ENCODE measurements at places on chromosomes 3 and 15. TPM values are rescaled to one million over a fixed set of nuclear protein-coding genes. Genes with fewer than 3 reads are reported as not detected.

Gene RPSA
- 1,090 TPM for total RNA-seq

Gene UNC13C
- total RNA-seq, result not detected

Gene GUCA1C
- not detected for total RNA-seq

Gene GRAMD1C
- 0.25 TPM for total RNA-seq

Gene NR1I2
- total RNA-seq, result 0.06 TPM

Gene PROS1
- total RNA-seq, result 48.6 TPM

Gene GPR149
- not detected for total RNA-seq

Gene MESP1
- total RNA-seq, result 1.9 TPM

Gene CAMK2N2
- not detected for total RNA-seq

Gene FILIP1L
- total RNA-seq, result 0.45 TPM

Gene HGD
- 0.39 TPM for total RNA-seq

Gene GASK1A
- total RNA-seq, result 0.78 TPM

Gene MUC13
- total RNA-seq, result not detected

Gene GRK7
- total RNA-seq, result not detected

Gene MAGEL2
- 7.6 TPM for total RNA-seq

Gene PSTPIP1
- total RNA-seq, result not detected

Gene LRRC31
- not detected for total RNA-seq

Gene ST3GAL6
- 41.1 TPM for total RNA-seq

Gene STRIT1
- total RNA-seq, result not detected

Gene SNTN
- 0.24 TPM for total RNA-seq

Gene LMAN1L
- total RNA-seq, result not detected

Gene CAV3
- 0.67 TPM for total RNA-seq

Gene AZI2
- total RNA-seq, result 65.5 TPM

Gene WDR82
- 30.7 TPM for total RNA-seq

Gene NDN
- total RNA-seq, result 198 TPM

Gene SSUH2
- total RNA-seq, result 0.53 TPM

Gene EIF4G1
- 275 TPM for total RNA-seq

Gene CDHR4
- not detected for total RNA-seq

Gene NOX5
- total RNA-seq, result 0.12 TPM

Gene MAP6D1
- total RNA-seq, result 7.8 TPM

Gene SIDT1
- total RNA-seq, result not detected

Gene GOLGA8Q
- total RNA-seq, result 3.9 TPM

Gene HRH1
- not detected for total RNA-seq

Gene GOLGA6L9
- total RNA-seq, result 6.7 TPM

Gene AP3B2
- total RNA-seq, result 3.0 TPM

Gene IGDCC3
- total RNA-seq, result 41.9 TPM

Gene TSEN2
- 24.4 TPM for total RNA-seq

Gene GJD2
- 0.45 TPM for total RNA-seq

Gene AGBL1
- total RNA-seq, result 0.04 TPM

Gene LRIG1
- 51.1 TPM for total RNA-seq

Gene MUC4
- not detected for total RNA-seq

Gene PGBD4
- total RNA-seq, result 1.7 TPM

Gene ROBO2
- 47.1 TPM for total RNA-seq

Gene OSTN
- not detected for total RNA-seq

Gene CMC1
- total RNA-seq, result 9.2 TPM

Gene PLCD1
- 29.1 TPM for total RNA-seq

Gene GP9
- not detected for total RNA-seq

Gene GORASP1
- 135 TPM for total RNA-seq

Gene FGD5
- 1.1 TPM for total RNA-seq

Gene GPR87
- not detected for total RNA-seq

Gene MINAR1
- total RNA-seq, result 3.3 TPM

Gene MCTP2
- total RNA-seq, result 0.83 TPM

Gene CGNL1
- total RNA-seq, result 97.4 TPM

Gene MFN1
- 25.9 TPM for total RNA-seq

Gene LMOD3
- total RNA-seq, result 0.11 TPM

Gene NECTIN3
- 22.8 TPM for total RNA-seq

Gene SNX33
- 17.1 TPM for total RNA-seq
